ENCODE measurements at places on chromosomes 16 and 17. TPM values are rescaled to one million over a fixed set of nuclear protein-coding genes. Genes with fewer than 3 reads are reported as not detected.

NPIPA3 gene
- 12.2 TPM for polyA plus RNA-seq

MYH8 gene
- not detected for polyA plus RNA-seq

KRTAP4-9 gene
- polyA plus RNA-seq = not detected

SEPTIN12 gene
- not detected for polyA plus RNA-seq

PRDM7 gene
- polyA plus RNA-seq = not detected

CACNG1 gene
- polyA plus RNA-seq = not detected

ITGA2B gene
- 0.15 TPM for polyA plus RNA-seq

MYADML2 gene
- not detected for polyA plus RNA-seq

SULT1A4 gene
- 5.0 TPM for polyA plus RNA-seq

PSMD11 gene
- 29.0 TPM for polyA plus RNA-seq

ACSM5 gene
- not detected for polyA plus RNA-seq

MMP28 gene
- polyA plus RNA-seq = 0.74 TPM

KRTAP4-5 gene
- polyA plus RNA-seq = not detected

ZP2 gene
- polyA plus RNA-seq = not detected

MRM1 gene
- 6.7 TPM for polyA plus RNA-seq

Measured in B cell (primary cell).